NCI-H1436 treated with DMSO at 0.1 percent for 48 hours (cell line): ENCODE measurements at places on chromosomes 4 and X.

DNA sequence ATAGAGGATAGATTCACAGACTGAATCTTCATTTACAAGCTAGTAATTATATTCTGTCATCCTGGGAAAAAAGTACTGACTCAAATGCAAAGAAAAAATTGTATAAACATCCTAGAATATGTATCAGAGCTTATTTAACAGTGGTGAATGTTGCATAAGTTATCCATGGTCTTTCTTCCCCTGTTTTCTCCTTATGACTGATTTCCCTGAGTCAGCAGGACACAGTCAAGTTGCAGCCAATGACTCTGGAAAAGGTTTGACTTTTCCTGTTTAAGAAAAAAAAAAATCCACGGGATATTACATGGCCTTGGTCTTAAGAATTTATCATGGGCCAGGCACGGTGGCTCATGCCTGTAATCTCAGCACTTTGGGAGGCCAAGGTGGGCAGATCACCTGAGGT, 36.5 kb downstream of the INPP4B start:
- DNase-seq = no peak

DNA sequence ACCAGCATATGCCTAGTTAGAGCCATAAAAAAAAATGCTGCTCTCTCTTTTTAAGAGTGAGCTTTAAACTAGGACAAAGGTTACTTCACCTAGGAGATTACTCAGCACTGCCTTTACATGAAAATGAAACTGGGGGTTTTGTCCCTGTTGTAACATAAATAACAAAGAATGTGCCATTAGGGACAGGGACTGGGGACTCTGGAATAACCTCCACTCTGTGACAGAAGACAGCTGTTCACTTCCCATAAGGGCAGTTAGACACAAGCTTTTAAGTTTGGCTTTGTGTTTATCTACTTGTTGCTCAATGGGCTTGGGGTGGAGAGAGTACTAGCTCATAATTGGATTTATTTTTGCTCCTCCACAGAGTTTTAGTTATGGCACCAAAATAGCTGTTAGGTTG, 11.9 kb downstream of the ENPEP start:
- no peak for DNase-seq

- no peak for DNase-seq
Measured at GRCh38 chrX:727738-728621, 97.4 kb downstream of the SHOX start.

DNA sequence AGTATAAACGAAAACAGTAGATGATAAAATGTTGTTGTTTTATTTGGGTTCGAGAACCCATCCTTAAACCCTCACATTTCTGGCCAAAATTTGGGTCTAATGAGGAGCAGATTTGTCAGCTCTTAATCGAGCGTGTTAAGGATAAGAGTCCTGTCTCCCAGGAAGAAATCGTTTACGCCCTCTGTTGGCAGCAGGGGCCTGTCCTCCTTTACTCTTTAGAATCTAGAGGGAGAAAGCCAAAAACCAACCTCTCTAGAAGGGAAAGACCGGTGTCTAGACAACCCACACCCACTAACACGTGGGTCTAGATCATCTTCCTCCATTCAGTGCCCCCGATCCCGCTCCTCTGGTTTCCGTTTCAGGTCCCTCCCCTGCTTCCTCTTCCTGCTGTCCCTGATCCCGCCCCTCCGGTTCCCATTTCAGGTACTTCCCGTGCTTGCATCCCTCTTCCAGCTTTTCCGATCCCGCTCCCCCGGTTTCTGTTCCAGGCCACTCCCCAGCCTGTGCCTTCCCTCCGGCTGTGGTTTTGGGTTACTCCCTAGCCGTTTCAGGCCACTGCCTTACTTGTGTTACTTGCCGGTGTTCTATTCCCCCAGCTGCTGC, 339.1 kb downstream of the PAPSS1 start:
- no peak for DNase-seq

DNA sequence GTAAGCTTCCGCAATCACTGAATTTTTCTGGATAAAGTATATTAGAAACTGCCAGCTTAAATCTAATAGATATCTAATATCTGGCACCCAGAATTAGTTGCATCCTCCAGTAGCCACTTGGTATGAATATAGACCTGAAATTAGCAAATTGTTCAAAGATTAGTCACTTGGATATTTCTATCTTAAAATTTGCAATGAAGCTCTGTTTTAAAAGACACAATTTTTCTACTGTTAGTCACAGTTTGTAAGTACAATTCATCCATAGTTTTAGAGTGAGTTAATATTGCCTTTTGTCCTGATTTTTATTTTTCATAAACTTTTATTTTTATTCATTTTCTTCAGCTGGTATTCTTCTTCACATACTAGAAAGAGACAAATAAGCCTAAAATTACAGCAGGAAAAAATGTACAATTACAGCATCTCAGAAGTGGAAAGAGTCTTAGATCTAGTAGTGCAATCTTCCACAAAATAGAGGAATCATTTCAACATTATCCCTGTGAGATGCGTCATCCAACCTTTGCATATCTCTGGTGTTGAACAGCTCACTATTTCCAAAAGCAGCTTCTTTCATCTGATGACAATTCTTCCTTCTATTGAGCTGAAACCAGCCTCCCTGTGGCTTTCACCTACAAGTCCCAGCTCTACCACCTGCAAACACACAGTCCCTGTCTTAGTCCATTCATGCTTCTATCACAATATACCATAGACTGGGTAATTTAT, 190.0 kb upstream of the AR start:
- no peak for DNase-seq

GRCh38 chr4:78951862-78952472, 12.7 kb upstream of the PAQR3 start:
- DNase-seq = no peak

DNA sequence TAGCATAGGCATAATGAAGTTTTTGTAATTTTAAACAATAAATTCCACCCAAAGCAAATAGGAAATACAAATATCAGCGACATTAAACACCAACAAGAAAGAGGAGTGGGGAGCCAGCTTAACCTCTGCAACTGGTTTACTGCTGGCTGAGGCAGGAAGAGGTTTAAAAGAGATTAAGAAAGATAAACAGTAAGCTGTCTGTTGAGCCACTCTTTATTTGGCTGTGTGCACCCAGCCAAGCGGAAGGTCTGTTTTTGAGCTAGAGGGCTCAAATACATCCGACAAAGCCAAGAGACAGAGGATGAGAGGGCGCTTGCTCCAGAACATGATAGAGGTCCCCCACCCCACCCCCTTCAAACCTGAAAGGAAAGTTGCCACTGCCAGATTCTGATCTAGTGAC, 191.4 kb downstream of the MGST2 start:
- no peak for DNase-seq

- DNase-seq = no peak
Measured at GRCh38 chr4:73187325-73187724, 71.3 kb downstream of the ANKRD17 start.

DNA sequence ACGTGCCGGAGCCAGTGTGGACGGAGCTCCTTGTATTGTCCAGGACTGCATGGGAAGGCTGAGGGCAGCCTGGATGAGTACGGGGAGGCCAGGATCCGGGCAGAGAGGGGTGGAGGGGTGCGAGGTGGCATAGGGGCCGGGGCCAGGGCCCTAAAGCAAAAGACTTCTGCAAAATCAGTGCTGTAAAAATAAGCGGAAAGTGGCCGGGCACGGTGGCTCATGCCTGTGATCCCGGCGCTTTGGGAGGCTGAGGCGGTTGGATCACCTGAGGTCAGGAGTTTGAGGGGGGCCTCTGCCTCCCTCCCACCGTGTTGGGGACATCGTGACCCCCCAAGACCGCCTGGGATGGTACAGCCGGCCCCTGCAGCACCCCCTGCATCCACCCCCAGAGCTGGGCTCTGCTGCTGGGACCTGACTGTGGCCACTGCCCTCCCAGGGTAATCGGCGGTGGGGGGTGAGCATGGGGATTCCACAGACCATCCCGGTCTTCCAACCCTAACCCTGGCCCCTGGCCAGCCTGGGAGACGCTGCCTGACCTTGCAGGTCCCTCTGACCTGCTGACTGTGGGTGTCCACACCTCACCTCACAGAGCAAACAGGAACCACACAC, 23.4 kb upstream of the PLCXD1 start:
- DNase-seq = no peak

DNA sequence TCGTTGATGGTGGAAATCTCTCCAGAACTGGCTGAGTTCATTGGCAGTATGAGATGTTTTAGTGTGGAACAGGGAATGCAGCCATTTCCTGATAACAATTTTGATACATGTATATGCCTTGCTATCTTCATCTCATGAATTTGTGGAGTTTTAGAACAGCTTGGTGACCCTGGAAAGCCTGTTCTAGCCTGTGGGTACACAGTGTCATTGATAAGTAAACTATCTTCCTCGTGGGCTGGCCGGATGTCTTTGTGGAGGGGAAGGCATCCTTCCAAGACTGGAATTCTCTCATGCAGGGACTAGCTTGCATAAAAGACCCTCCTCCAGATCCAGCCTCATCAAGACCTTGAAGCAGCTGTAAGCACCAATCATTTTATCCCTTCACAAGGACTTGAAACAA, 40.2 kb upstream of the NUDT10 start:
- no peak for DNase-seq
